Activated CD4-positive, alpha-beta T cell treated with anti-CD3 and anti-CD28 coated beads, Interleukin-2, amount 50 U/mL, for 24 hours (primary cell): ENCODE measurements at places on chromosomes 2 and 18.

GRCh38 chr2:192953116-192953515 is 758.4 kb upstream of the TMEFF2 start:
- DNase-seq, result no peak

DNA sequence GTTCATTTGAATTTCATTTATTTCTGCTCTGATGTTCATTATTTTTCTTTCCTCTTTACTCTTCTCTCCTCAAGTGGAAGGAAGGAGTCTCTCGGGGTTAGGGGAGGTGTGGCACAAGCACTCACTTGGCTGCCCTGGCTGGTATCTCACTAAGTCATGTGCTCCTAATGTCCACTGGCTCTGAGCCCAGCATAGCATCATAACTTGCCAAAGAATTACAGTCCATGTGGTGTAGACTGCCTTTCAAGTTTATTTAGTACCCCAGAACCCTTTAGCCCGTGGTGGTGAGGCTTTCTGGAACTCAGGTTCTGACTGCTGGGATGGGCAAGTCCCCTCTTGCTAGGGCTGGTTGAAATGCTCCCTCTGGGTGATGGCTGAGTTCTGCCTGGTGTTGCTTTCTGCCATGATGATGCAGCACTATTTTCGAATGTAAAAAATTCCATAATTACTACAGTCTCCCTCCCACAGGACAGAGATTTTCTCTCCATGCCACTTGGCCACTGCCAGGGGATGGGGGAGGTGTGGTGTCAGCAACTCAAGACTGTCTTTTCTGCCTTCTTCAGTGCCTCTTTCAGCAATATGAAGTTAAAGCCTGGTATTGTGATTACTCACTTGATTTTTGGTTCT is 22.2 kb downstream of the SPAG16 start:
- DNase-seq, result no peak

GRCh38 chr2:20299113-20299512 is 51.5 kb downstream of the PUM2 start:
- no peak for DNase-seq

- no peak for DNase-seq
These were observed 7.4 kb downstream of the TUBB6 start for GRCh38 chr18:12315490-12315889.

DNA sequence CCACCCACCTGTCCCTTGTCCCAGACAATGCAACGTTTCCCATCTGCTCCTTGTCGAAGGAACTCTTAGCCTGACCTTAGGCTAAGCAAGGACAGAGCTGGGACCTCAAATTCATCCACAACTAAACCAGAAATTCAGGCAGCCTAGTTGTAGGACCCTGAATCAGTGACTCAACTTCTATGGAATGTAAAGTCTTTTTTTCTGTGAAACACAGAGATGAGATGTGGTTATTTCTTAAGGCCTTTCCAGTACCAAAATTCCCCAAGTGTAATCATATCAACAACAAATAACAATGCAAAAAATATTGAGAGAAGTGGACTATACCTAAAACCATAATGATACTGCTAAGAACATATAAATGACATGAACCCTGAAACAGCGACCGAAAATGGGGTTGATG is 46.7 kb downstream of the EN1 start:
- DNase-seq, result no peak

GRCh38 chr2:130749641-130750040 is 5.7 kb upstream of the AMER3 start:
- no peak for DNase-seq

DNA sequence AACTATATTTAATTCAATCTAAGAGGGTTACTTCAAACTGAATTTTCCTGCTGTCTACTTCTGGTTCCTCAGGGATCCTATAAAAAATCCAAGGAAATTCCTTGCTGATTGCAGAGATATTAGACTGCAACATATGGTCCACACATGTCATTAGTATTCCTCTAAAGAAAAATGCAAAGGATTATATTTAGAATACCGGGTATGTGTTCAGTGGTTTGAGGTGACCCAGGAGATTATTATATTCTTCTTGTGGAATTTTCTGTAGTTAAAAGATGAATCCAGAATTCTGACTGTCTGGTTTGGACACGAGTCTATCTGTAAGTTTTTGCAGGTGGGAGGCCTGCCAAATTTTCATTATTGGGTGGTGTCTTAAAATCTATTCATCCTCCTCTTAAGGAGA is 18.2 kb downstream of the HOXD1 start:
- DNase-seq, result no peak

GRCh38 chr2:190301032-190301431 is 18.6 kb downstream of the HIBCH start:
- DNase-seq, result no peak

DNA sequence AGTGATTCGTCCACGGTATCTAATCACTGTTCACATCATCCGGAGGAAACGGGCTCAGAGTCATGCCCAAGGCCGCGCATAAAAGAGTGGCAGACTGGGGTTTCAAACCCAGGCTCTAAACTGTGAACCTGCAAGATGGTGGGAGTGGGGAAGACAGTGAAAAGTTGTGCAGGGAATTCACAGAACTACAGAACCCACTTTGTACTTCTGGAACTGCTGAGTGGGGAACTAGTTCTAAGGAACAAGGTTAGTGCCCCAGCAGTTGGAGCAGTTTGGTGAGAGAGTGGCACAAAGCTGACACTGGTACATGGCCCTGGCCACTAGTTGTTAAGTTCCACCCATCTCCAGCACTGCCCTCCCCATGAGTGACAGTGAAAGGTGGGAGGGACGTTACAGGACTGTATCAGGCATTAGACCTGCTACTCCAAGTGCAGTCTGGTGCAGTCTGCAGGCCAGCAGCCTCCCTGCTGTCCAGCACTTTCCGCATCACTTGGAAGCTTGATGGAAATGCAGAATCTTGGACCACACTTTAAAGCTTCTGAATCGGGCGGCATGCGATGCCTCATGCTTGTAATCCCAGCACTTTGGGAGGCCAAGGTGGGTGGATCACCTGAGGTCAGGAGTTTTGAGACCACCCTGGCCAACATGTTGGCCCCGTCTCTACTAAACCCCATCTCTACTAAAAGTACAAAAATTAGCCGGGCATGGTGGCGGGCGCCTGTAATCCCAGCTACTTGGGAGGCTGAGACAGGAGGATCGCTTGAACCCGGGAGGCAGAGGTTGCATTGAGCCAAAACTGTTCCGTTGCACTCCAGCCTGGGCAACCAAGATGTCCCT is 47.3 kb downstream of the C2orf42 start:
- no peak for DNase-seq

DNA sequence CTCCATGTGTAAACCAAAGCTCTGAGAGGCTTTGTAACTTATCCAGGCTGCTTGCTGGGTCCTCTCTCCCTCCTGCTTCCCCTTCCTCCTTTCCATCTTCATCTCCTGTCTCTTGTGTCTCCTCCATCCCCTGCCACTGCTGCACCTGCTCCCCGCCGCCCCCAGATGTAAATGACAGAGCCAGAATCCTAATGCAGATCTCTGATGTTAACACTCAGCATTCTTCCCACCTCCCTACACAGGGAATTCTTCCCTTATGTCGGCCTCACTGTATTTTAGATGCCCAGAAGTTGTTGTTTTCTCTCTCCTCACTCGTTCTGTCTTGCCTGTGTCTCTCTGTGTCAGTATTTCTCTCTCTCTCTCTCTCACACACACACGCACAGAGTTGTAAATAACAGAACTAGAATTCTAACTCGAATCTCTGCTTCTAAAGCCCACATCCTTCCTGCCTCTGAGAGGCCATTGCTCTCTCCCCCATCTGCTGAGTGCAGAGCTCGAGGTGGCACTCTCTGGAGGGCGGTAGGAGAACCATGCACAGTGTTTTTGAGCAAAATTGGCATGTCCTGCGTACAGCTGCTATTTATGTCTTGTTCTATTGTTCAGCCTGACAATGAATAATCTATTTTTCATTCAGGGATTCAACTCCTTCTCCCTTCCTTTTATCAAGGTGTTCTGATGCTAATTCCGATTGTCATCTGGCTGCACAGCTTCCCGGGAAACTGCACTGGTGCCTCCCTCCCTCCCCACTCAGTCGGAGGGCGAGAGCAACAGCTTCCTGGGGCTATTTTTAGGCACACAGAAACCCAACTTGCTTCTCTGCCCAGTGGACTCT is 219.9 kb downstream of the SH3RF3 start:
- no peak for DNase-seq

DNA sequence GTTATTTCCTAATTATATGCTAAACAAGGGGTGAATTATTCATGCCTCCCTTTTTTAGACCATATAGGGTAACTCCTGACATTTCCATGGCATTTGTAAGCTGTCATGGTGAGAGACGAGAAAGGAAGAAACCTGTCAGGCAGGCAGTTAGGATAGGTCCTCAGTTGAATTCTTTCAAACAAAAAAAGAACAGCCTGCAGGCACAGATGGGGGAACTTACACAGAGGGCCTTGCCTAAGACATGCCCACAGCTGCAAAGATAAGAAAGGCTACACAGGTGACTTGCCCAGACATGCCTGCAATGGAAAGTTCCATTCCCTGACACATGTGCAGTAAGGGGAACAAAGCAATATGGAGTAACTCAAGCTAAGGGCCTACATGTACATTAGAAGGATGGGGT is 128.1 kb downstream of the TMEM163 start:
- DNase-seq, result no peak

- no peak for DNase-seq
These were observed 314.3 kb upstream of the COL3A1 start for GRCh38 chr2:188659656-188660406.

GRCh38 chr18:64618390-64618789 is 469.5 kb upstream of the LINC00305 start:
- DNase-seq, result no peak

GRCh38 chr18:3340682-3341097 is 78.8 kb downstream of the MYL12B start:
- no peak for DNase-seq

DNA sequence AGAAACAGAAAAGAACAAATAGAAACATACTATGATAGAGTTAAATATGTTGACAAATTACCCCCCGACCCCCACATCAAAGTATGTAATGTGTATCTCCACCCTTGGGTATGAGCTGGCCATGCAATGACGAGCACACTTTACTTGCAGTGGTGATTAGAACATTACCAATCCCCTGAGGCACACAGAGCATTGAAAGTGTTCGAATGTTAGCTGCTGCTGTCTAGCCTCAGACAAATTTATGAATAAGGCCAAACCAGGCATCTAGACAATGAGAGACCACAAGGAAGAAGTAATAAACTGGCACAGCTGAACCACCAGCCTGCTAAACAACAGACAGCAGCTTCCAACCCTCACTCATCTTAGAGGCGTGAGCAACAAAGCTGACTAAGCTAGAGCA is 380.5 kb downstream of the DSEL start:
- no peak for DNase-seq

GRCh38 chr2:197969391-197969893 is 165.0 kb downstream of the PLCL1 start:
- no peak for DNase-seq

DNA sequence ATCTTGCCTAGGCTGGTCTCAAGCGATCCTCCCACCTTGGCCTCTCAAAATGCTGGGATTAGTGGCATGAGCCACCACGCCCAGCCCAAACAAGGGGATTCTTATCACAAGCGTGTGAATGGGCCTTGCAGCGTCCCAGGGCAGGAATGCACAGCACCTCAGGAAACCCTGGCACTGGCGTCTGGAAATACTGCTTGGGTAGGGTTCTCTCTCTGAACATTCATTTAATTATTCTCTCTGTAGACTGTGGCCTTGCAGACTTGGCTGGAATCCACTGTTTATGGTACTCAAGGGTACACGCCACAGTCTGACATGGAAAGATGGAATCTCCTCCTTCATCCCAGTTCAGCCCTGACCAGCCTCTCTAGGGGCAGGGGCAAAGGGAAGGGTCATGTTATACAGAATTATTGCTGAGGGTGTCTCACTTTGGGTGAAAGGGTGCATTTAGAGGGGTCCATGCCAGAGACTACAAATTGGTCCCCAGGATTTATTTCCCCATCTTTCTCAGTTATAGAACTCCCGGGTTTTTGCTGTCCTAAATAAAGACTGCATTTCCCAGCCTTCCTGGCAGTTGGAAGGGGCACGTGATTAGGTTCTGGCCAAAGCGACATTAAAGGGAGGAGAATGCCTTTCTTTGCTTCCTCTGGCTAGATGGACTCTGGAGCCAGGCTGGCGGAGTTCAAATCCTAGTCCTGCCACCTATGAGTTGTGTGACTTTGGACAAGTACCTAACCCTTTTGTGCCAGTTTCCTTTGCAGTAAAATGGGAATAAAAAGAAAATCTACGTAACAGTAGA is 147.2 kb upstream of the HAAO start:
- DNase-seq, result no peak

- DNase-seq, result no peak
These were observed 72.3 kb upstream of the ATG16L1 start for GRCh38 chr2:233178994-233179847.

- no peak for DNase-seq
These were observed 169.1 kb upstream of the CYP26B1 start for GRCh38 chr2:72316774-72317173.

- DNase-seq, result no peak
These were observed 162.7 kb downstream of the WDPCP start for GRCh38 chr2:63425606-63426005.

DNA sequence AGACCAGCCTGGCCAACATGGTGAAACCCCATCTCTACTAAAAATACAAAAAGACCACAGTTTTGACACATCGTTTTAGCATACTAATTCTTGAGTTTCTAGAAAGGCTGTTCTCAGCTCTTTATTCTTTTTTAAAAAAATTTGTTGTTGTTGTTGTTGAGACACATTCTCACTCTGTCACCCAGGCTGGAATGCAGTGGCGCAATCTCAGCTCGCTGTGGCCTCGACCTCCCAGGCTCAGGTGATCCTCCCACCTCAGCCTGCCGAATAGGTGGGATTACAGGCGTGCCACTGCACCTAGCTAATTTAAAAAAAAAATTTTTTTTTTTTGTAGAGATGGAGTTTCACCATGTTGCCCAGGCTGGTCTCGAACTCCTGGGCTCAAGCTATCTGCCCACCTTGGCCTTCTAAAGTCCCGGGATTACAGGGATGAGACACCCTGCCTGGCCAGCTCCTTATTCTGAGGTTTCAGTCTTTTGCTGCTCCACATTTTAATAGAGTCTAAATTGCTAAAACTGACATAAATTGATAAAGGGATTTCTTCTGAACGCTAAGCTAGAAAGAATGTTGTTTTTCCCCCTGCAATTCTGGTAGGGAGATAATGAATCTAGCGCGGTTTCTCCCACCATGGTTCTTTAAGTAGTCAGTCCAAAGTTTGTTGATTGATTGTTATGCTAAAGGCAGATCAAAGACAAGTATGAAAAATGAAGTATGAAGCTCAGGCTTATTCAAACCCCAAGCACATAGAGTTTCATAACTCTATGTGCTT is 32.6 kb upstream of the CABLES1 start:
- DNase-seq, result no peak

DNA sequence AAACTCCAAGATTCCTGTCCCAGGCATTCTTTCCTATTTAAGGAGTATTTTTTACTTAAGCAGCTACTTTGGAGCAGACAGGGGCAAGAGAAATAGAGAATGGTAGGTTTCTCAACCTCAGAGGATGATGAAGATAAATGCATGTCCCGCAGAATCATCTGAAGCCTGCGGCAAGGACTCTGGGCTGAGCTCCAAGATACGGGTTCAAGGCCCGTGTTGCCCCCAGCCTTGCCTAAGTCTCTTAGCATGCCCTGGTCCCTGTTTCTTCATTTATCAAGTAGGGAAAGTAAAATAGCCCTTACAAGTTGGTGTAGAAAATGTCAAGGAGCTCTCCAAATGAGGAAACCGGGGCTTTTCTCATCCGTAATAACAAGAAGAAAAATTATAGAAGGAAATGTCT is 214.0 kb downstream of the KLHL29 start:
- no peak for DNase-seq

GRCh38 chr2:182144776-182145165 is 159.1 kb downstream of the PPP1R1C start:
- no peak for DNase-seq

GRCh38 chr2:229422063-229422462 is 151.0 kb upstream of the PID1 start:
- DNase-seq, result no peak
